Activated gamma-delta T cell treated with anti-CD3 and anti-CD28 coated beads, Interleukin-2, amount 50 U/mL, for 16 hours (primary cell): ENCODE measurements at places on chromosomes 12 and 14.

GRCh38 chr12:19482551-19483109 is 43.3 kb downstream of the AEBP2 start:
- DNase-seq = peak; percentile 14

DNA sequence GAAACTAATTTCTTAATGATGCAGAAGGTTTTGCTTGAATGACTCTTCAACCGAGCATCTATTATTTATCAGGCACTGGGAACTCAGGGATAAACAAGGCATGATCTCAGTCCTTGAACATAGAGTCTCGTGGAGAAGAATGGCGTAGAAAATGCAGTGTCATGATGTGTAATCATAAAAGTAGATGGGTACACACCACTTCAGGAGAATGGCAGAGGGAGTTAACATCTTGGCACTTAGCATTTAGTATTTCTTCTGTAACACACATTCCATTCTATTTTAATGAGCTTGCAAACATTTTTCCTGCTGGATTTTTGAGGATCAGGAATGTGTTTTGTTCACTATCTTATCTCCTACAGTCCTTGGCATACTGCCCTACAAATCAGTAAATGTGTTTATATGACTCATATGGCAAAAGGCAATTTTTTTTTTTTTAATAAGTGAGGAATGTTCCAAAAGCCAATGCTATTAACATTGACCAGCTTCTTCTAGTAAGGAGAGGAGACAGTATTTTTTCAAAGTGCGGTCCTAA is 3.8 kb downstream of the TXNRD1 start:
- DNase-seq = no peak

GRCh38 chr12:65853489-65854157 is 29.3 kb downstream of the HMGA2 start:
- DNase-seq = no peak

GRCh38 chr14:69685218-69685616 is 73.8 kb downstream of the SUSD6 start:
- DNase-seq = peak; percentile 29

DNA sequence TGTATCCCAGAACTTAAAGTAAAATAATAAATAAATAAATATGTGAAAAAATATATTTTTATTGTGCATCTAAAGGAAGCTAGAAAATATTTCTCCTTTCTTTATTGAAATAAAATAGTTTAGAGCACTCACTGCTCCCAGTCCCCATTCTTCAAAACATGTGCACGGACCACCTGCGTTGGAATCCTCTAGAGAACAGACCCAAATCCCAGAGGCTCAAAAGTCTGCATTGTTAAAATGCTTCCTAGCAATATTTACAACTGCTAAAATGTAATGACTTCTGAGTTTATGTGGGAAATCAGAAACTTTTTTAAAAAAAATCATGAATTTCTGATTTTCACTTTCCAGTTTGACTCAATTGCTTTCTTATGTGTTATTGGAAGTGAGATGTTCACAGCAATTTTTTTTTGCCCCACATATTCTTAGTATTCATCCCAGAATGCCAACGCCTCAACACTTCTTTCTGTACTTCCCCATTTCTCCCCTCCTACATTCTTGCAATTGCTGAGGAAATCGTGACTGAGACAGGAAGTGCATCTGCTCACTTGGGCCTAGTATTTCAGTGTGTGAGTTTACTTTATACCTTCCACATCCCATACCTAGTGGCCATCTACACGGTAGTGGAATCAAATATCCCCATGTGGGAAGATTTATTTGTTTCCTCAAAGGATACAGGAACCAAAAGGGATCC is 116.0 kb upstream of the FLRT2 start:
- no peak for DNase-seq

DNA sequence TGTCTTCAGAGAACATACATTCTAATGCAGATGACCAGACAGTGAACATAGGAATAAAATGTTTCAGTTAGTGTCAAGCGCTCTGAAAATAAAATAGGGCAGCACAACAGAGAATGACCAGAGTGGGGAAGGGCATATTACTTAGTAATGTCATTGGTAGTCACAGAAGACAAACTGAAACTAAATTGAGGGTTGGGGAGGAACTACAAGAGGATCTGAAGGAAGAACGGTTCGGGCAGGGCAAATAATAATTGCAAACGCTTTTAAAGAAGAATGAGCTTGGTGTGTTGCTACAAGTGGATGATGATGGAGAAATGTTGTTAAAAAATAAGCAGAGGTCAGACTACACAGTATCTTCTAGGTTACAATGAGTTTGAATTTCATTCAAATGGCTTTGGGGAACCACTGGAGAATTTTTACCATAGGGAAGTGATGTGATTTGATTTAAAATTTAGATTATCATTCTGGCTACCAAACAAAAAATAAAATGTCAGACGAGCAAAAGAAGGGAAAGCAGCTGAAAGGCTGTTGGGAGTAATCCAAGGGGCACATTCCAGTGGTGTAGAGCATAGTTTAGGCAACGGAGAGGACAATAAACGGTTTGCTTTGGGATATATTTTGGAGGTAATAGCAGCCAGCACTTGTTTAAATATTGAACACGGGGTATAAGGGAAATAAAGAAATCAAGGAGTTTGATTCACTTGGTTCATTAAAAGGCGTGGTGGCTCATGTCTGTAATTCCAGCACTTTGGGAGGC is 56.3 kb upstream of the SLC6A13 start:
- DNase-seq = no peak

DNA sequence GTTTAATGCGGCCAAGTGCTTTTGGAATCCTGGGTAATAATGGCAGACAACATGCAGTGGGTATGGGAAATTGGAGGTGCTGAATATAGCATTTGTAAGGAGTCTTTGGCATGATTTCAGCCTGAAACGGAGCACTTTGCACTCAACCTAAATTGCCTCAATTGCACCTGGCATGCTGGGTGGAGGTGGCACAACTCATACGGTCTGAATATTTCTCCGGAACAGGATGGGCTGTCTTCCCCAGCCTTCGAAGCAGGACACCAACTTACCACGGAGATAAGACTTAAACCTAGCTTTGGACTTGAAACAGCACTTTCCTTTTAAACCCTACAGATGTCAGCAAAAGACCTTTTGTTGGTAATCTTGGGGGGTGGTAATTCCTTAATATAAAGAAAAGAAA is 153.7 kb upstream of the SRRM4 start:
- DNase-seq = no peak

DNA sequence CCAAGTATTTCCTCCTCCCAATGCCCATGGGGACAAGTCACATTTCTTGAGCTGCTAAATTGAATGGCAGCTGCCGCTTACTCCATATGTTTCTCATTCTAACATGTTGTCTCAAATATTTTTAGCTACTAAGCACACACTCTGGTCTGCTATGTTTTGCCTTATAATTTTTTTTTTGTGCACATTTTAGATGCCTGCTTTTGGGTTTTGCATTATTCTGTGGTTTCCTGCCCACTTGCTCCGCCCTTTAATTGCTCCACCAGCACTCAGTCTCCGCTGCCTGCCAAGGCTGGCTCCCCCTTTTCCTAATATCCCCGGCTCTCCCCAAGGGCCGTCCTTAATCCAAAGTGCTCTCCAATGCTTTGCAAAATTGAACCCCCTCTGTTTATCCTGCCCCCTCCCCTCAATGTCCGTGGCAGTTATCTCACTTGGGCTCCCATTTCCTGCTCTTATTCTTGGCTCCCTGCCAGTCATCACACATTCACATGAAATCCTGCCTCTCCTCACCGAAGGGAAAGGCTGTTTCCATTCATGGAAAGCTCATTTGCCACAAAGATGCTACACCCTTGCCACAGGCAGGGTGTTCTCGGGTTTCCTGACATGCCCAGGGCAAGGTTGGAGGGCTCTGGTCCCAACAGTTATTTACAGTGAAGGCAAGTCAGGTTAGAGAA is 79.4 kb downstream of the C12orf75 start:
- no peak for DNase-seq

- no peak for DNase-seq
These were observed 100.5 kb upstream of the LMNTD1 start for GRCh38 chr12:25653487-25654175.

DNA sequence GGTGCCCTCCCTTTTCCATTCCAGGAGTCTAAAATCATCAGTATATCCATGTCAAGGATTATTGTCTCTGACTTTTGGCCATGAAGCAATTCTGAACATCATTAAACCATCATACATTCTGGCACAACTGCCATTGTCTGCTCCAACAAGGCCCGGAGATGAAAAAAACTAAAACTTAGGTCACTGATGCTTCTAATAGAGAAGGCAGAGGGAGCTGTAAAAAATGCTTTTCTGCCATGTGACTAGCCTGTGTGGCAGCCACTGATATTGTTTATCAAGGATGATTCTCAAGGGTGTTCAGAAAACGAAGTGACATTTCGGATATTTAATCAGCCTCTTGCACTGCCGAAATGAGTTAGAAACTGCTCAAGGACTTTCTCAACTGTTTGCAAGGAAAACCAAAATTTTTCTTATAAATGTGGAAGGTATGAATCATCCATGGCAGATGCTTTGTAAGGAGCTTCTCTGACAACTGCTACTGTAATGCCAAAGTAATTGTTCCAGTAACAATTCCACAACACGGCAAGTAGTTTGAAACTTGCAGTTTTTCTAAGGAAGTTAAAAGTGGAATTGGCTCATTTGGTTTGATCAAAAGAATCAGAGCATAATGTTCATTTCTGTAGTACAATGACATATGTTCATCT is 1076.5 kb upstream of the FLRT2 start:
- no peak for DNase-seq

GRCh38 chr12:120234643-120235368 is 30.7 kb downstream of the PXN start:
- no peak for DNase-seq

- no peak for DNase-seq
These were observed 187.5 kb upstream of the TMEM132C start for GRCh38 chr12:128079446-128079845.

GRCh38 chr14:86942936-86943335 is 1050.0 kb downstream of the GALC start:
- no peak for DNase-seq

DNA sequence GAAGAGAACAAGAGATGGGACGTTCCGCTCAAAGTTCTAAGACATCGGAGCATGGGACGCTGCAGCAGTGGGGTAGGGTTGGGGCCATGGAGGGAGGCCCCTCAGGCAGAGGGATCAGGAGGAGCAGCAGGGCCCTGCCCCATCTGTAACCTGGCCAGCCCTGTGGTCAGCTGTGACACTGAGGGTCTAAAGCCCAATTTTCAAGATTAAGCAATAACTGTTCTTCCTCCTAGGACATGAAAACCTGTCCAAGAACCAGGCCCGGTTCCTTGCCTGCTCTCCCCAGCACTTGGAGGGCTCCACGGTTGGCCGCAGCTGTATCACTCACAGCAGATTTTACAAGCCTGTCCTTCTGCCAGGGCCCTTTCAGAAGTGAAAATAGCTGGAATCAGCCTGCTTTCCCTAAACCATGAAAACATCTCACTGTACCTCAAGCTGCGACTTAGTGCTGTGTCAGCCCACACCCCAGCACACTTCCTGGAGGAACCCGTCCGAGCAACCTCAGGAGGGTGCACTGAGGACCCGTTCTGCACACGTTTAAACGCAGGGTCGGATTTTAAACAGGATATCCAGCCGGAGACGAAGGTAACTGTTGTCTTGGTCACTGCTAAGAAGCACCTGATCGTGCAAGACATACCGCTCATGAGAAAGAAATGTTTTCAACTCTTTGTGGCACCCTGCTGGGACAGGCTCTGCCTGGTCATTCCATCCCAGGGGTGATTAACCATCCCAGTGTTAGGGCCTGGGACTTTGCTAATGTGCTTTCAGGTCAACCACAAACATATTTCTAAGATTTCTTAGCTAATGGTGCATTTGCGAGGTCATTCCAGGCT is 201.9 kb upstream of the DIO3 start:
- DNase-seq = no peak

DNA sequence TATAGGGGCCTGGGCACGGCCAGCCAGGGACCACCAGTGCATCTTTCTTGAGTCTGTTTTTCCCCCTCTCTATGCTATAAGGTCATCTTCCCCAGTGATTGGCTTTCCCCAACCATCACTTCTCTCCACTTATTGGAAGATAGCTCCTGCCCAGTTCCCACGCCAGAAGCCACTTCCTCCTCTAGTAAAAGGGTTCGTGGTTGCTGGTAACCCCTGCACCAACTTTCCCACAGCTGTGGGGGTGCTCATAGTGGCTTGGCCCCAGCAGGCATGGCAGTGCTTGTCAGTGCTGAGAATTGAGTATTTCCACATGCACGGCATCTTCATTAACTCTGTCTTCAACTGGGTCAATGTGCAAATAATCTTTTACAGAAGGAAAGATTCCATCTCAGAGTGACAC is 215.4 kb downstream of the FOXN3 start:
- DNase-seq = no peak

DNA sequence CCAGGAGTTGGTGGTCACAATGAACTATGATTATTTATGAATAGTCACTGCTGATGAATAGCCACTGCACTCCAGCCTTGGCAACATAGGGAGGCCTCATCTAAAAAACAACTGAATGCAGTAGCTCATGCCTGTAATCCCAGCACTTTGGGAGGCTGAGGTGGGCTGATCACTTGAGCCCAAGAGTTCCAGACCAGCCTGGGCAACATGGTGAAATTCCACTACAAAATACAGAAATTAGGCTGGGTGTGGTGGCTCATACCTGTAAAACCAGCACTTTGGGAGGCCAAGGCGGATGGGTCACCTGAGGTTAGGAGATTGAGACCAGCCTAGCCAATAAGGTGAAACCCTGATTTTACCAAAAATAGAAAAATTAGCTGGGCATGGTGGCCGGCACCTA is 13.5 kb upstream of the FAM177A1 start:
- DNase-seq = no peak

- DNase-seq = peak; percentile 24
These were observed 481 bp downstream of the MAX start for GRCh38 chr14:65101631-65102440.

GRCh38 chr14:49769171-49769570 is 1.2 kb downstream of the KLHDC2 start:
- no peak for DNase-seq

DNA sequence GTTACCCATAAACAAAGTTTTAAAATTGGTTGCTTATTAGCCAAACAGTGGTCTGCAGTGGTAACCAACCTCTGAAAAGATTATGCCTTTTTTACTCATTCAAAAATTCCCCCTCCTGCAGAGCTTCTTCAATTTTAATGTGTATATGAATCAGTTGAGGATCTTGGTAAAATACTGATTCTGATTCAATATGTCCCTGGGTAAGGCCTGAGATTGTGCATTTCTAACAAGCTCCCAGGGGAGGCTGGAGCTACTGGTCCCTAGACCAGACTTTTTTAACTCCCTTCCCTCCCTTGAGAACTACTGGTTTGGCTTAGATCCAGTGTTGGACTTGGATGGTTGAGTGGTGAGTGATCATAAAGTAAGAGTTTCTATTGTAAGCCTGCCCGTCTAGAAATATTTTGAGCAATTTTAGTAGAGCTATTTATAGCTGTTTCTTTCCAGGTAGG is 90.2 kb downstream of the FUT8 start:
- DNase-seq = no peak

DNA sequence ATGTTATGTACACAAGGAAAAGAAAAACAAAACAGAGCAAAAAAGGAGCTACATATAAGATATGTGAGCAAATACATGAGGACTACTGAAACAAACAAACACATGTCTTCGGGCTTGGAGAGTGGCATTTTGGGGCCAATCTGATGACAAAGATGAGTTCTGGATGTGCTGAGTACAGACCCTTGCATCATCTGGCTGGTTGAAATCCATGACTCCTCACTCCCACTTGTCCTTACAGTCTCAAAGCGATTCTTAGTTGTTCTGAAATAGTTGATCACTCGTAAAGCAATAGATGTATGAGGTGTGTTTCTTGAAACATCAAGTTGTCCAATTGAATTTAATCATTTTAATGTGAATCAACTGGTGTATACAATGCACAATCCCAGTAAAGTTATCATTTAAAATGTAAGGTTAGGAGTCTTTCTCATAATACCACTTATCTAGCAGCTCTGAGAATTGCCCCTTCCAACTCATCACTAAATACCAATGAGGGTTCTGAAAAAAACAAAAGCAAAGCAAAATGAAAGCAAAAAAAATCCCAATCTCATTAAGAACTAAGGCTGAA is 136.9 kb downstream of the ITPR2 start:
- no peak for DNase-seq
